ENCODE measurements at places on chromosomes 3 and 15.

GRCh38 chr15:36066757-36067156 is 512.7 kb upstream of the CDIN1 start:
- DNase-seq = no peak

DNA sequence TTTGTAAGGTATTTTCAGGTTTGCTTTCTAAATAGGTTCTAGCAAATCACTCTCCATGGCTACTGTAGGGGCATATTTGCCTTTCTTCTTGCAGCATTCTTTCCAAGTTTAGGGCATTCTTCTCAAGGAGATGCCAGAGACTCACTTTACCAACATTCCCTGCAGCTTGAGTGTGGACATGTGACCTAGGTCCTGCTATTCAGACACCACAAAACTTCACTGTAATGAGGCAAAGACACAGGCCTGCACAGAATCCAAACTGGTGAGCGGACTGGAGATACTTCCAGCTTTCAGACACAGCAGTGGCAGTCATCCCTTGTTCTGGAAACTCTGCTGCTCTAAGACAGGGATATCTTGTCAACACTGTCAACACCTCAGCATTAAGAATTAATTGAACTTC is 146.4 kb upstream of the PFN2 start:
- DNase-seq = no peak

DNA sequence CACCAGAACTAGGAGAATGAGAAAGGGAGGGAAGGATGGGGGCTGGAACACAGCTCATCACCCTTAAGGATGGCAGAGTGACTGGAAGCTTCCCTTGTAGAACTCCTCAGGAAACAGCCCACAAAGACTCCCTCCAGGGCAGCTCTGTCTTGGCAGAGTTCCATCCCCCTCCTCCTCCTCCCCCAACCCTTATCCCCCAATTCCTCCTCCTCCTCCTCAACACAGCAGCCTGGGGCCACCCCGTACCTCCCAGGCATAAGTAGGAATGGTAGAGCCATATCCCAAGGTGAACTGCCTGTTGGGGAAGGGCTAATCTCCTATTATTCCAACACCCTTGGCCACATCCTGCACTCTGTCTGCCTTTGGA is 38.8 kb downstream of the ADCY5 start:
- no peak for DNase-seq

DNA sequence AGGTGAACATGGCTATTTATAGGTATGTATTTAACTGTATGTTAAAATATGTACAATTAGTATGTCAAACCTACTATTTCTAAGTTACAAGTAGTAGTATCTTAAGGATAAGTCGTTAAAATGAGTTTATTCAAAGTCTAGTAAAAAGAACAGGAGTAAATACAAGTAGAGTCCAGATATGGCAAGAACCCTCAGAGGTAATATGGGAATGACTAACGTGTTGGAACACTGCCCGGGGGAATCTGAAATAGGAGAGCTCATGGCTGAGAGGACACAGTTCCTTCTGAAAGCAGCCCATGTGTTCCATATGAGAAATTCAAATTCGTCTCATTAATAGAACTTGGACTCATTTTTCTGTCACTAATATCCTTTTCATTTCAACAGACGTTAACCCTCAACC is 158.8 kb downstream of the CLSTN2 start:
- DNase-seq = no peak

GRCh38 chr3:15964605-15965442 is 167.0 kb upstream of the ANKRD28 start:
- DNase-seq = no peak

DNA sequence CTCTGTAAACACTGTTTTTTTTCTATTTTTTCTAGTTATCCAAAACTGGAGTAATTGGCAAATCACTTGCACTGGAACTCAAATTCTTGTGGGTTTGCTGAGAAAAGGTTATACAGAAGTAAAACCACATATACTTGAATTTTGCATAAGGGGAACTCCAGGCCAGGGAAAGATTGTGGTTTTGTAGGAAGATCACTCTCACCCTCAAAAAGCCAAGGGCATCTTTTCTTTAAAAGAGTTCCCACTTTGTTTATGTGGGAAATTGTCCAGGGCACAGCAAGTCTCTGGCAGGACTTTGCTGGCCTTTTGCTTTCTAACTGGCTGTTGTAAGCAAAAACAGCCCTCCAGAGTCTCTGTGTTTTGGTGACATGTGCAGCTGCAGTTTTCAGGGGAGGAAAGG is 340.3 kb upstream of the RBMS3 start:
- peak; percentile 19 for DNase-seq

GRCh38 chr3:126154391-126155279 is 25.8 kb downstream of the ALDH1L1 start:
- no peak for DNase-seq

DNA sequence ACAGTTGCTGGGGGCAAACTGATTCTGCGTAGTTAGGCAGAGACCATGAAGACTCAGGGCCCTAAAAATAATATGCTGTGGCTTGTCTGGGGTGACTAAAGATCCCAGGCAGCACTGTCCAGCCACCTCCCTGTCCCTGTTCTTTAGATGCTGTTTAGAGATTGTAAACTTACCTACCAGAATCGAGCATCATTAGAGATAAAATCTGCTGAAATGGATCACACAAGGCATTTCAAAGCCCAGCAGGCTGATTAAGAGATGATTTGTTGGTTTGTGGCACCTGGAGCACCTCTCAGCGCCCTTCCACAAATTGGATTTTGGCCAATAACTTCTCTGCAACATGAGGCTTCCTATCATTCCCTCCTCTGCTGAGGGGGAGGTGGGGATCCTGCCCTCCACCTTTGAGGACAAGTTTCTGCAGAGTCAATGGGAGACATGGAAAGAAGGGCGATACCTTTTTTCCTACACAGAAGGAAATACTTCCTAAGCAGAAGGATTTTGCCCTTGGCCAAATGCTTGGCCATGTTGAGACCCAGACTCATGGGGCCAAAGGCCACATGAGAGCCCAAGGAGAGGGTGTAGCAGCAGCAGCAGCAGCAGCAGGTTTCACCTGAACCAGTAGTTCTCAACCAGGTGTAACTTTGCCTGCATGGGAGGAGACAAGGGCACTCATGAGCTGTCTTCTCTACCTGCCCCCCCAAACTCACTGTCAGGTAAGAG is 37.5 kb downstream of the SEMA5B start:
- DNase-seq = no peak

- no peak for DNase-seq
These were observed 730.7 kb upstream of the ALCAM start for GRCh38 chr3:104635872-104636580.

- DNase-seq = no peak
These were observed 128.9 kb downstream of the ZIC1 start for GRCh38 chr3:147538034-147538433.

GRCh38 chr3:62132027-62132602 is 241.2 kb downstream of the FEZF2 start:
- DNase-seq = no peak

DNA sequence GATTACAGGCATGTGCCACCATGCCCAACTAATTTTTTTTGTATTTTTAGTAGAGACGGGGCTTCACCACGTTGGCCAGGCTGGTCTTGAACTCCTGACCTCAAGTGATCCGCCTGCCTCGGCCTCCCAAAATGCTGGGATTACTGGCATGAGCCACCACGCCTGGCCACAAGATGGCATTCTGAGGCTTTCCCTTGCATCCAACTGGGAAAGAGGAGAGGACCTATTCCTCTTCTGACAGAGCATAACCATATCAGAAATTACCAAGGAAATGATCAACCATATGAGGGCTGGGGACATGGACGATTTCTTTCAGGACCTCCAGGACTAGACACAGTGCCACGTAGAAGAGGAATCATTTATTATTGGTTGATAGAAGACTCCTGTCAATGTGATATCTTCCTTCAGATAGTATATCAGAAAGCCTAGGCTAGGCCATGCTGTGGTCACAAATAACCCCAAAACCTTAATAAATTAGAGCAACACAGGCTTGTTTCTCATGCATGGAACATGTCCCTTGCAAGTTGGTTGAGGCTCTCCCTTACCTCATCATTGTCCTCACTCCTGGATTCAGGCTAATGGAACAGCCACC is 372.3 kb upstream of the IL12A start:
- DNase-seq = no peak

- no peak for DNase-seq
These were observed 305.4 kb upstream of the ROPN1 start for GRCh38 chr3:124297062-124297980.

GRCh38 chr3:108818404-108818803 is 4.2 kb upstream of the TRAT1 start:
- DNase-seq = peak; percentile 36

GRCh38 chr3:153970741-153971347 is 150.3 kb upstream of the ARHGEF26 start:
- no peak for DNase-seq

DNA sequence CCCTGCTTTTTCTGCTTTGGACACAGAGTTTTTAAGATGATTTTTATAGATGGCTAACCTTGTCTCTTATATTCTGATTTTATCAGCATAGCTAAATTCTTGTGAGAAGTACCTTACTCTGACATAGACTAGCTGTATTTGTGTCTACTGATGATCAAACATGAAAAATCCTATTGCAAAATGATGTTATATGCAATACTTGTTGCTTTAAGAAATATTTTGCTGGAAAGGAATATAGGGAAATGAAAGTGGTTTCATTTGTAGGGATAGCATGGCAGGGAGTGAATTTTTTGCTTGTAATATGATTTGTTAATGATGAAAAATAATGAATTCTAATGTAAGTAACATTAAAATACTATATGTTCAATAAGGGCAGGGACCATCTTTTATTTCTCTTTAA is 35.9 kb downstream of the CFAP91 start:
- DNase-seq = no peak
